ENCODE measurements at places on chromosomes 12 and 14. TPM values are rescaled to one million over a fixed set of nuclear protein-coding genes. Genes with fewer than 3 reads are reported as not detected.

DNA sequence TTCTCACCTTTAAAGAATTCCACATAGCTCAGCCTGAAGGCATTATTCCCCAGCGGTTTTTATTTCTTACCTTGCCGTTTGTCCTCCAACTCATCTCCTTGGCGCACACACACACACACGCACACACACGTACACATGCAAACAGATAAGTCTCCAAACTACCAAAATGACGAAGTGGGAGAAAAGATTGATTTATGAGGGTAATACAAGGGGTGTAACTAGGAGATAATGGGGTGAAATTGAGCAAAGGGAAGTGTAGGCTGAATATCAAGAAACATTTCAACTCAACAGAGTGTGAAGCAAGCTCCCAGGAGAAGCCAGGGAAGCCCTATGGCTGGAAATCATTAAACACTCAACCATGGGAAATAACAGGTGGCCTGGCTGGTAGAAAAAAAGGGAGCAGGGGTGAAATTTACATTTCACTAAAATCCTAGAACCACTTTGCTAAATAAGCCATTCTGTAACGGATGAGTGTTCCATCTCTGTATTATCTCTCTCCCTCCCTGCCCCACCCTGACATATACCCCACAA, 41.0 kb downstream of the GRIN2B start:
- no peak for DNase-seq

DNA sequence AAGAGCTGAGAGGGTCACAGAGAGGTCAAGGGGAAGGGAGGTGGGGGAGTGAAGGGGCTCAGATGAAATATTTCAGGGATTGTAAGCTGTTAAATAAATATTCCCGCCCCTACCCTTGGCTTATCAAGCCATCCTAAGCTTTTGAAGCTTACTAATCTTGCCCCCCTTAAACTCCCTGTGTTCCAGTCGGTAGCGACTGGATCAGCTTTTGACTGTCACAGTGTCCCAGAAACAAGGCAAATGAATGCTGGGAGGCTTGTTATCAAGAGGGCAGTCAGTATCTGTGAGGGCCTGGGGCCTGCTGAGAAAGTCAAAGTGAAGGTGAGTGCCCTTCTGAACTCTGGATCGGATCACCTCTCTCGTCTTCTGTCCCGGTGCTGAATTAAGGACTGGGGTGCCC, 128.1 kb downstream of the DACT1 start:
- no peak for DNase-seq

GRCh38 chr12:124592481-124593160, 25.2 kb upstream of the NCOR2 start:
- no peak for DNase-seq

Gene SLC5A8
- total RNA-seq, result 1.0 TPM

DNA sequence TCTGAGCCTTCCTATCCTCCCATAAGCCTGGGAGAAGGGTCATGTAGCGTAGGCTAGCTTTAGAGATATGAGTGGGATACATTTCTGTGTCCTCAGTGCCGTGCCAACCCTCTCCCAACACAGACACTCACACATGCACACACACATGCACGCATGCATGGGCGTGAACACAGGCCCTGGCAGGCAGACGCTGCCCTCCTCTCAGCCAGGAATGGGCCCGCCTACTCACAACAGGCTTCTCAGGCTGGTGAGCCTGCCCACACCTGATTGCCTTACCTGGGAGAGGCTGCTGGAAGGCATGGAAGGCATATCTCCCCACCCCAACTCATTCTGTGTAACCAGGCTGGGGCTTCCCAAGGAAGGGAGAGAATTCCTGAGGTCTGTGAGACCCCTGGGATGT, 12.8 kb upstream of the ACVR1B start:
- no peak for DNase-seq

- no peak for DNase-seq
These were observed 78.8 kb downstream of the ERC1 start for GRCh38 chr12:1069846-1070245.

DNA sequence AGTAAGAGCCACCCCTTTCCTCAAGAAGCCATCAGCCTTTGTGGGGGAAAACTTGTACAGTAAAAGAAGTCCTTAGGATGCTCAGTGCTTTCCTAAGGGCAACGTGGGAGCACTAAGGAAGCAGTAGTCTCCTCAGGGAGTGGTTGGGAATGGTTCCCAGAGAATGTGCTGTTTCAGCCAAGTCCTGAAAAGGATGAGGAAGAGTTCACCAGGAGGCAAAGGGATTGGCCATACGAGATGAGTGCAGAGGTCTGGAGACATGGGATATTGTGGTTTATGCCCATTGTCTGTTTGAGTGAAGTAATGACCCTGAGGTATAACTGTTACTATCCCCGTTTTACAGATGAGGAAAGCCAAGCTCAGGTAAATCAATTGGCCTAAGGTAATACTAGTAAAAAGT, 86.0 kb upstream of the ATF1 start:
- no peak for DNase-seq

- no peak for DNase-seq
These were observed 11.9 kb upstream of the CIPC start for GRCh38 chr14:77086017-77086727.

DNA sequence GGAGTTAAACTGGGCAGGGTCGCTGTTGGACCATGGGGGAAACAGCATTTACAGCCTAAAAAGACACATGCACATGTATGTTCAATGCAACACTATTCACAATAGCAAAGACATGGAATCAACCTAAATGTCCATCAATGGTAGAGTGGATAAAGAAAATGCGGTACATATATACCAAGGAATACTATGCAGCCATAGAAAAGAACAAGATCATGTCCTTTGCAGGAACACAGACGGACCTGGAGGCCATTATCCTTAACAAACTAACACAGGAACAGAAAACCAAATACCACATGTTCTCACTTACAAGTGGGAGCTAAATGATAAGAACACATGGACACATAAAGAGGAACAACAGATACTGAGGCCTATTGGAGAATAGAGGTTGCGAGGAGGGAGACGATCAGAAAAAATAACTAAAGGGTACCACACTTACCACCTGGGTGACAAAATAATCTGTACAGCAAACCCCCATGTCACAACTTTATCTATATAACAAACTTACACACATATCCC, 25.0 kb upstream of the SRP54 start:
- no peak for DNase-seq

Gene ZBTB1
- total RNA-seq, result 43.2 TPM

- DNase-seq, result no peak
These were observed 76.6 kb upstream of the NAV3 start for GRCh38 chr12:77754086-77754485.

GRCh38 chr14:81655423-81656314, 122.0 kb upstream of the SEL1L start:
- no peak for DNase-seq

Gene DENND5B
- 17.5 TPM for total RNA-seq

GRCh38 chr12:2003676-2004112, 563 bp downstream of the DCP1B start:
- no peak for DNase-seq

Gene GUCY2C
- total RNA-seq, result 2.1 TPM

Gene PIANP
- 3.9 TPM for total RNA-seq

Gene NYNRIN
- total RNA-seq, result 129 TPM

DNA sequence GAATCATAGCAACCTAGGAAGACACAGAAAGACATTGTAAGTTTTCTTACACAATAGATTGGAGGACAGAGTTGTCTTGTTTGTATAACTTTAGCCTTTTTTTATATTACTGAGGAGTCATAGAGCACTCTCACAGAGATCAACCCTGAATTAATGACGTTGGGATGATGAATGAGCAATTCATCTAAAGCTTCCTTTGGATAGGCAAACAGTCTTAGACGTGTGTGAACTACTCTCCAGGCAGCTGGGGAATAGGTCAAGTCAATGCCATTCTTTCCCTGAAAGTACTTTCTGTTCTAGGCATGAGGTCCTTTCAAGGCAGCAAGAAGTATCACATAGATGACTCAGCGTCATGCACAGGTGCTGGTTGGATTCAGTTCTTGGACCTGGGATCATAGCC, 369.1 kb upstream of the NOVA1 start:
- no peak for DNase-seq

DNA sequence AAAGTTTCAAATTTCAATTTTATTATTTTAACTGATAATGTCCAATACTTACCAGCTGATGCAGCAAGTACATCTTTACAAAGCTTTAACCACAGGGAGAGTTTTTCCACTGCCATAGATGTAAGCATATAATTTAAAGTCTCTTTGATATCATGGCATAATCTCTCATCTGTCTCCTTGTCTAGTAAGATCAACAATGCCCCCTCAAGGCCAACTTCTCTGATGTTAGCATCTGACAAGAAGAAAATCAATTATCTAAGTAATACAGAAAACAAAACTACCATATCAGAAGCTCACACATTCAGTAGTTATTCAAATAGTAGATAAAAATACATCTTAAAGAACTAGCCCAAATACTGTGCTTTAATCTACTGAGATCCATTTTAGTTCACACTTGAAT, 94.2 kb downstream of the HEATR5A start:
- no peak for DNase-seq

DNA sequence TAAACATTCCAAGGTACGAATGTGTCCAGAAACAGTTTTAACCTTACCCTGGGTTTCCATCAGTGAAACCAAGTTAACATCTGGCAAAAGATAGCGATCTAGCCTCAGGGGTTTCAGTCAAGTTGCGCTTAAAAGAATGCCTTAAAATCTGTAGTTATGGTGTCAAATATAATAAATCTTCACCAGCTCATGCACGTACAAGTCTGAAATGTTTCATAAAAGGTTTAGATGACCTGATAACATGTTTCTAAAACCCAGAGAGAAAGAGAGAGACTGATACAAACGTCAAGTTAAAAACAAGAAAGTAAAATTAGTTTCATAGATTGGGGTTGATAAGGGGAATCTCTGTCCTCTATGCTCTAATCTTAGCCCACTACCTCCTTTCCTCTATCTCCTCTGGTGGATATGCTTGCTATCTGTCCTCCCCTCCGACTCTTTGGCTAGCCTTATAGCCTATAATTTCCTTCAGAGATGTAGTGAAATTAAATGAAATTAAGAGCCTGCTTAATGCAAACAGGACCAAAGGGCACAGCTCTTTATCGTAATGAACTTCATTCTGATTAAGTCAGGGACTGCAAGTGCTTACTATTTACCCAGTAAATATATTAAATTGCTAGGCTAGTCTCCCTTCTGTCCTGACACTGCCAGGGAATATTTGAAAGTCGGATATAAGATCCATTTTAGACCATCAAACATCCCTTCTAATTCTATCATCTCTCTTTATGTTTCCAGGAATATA, 18.4 kb upstream of the FOS start:
- no peak for DNase-seq

Gene FLRT2
- 127 TPM for total RNA-seq
